T1000 (cell line): ENCODE measurements at places on chromosomes 5 and 9.

GRCh38 chr5:132458226-132458560 lies 32.4 kb downstream of the IRF1 start:
- no peak for DNase-seq

DNA sequence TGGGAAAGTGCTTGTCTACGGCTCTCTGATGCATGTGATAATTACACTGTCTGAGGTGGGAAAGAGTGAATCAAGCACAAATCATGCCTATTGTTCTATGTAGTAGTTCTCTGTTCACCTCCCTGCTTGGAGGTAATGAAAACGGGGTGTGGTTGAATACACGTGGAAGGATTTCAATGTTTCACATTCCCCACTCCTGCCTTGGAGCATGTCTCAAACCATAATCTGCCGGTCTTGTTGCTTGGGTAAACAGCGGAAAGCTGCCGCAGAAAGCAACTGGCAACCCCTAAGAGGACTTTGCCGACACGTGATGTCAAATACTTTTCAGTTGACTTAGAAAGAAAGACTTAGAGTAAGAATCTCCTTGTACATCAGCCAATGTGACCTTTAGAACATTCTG lies 63.5 kb upstream of the MOCS2 start:
- DNase-seq = no peak

GRCh38 chr5:80554646-80555045 lies 15.4 kb downstream of the ANKRD34B start:
- no peak for DNase-seq

- DNase-seq = no peak
Measured at GRCh38 chr5:53038196-53038847, 49.2 kb downstream of the ITGA2 start.

GRCh38 chr5:10339058-10339811 lies 14.3 kb upstream of the MARCHF6 start:
- DNase-seq = no peak

- no peak for DNase-seq
Measured at GRCh38 chr5:173554989-173555705, 61.3 kb downstream of the BOD1 start.

DNA sequence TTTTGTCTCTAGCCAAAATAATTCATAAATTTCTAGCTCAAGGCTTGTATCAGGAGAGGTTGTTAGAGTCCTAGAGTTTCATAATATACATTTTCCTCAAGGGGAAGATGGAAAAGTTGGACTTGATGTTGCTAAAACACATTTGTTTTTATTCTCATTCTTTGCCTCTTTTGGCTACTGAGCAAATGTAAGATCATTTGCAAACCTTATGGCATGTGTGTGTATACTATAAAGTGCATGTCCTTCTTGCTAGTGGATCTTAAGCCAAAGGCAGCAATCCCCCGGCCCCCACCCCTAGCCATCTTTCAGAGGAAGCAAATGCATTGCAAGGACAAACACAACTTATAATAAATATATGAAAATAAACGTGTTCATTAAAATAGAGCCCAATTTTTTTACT lies 43.0 kb downstream of the ADAMTSL1 start:
- no peak for DNase-seq

DNA sequence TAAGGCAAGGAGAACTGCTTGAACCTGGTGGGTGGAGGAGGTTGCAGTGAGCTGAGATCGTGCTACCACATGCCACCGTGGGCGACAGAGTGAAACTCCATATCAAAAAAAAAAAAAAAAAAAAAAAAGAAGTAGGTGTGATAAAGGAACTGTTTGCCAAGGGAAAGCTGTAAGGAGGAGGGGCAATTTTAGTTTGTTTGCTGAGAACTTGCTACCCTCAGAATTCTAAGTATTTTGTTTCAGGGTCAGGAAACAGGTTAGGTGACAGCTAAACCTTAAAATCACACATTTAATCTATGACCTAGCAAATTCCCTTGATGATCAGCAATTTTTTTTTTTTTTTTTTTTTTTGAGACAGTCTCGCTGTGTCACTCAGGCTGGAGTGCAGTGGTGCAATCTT lies 7.2 kb upstream of the ARRDC3 start:
- DNase-seq = no peak

DNA sequence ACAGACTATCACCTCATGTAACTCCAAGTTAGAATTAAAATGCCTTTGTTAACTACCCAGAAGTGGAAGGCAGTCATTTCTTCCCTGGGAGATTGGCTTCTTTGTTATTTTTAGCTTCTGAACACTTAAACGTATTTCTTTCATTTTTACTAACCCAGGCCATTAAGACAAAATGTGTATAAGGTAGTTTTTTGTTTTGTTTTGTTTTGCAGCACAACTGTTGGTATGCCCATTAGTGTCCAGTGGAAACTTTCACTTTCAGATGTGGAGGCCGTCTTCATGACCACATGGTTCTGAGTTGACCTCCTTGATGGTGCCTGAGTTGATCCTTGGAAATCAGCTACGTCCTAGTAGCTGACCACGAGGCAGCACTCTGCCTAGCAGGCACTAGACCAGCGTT lies 264.6 kb upstream of the ZNF608 start:
- no peak for DNase-seq

DNA sequence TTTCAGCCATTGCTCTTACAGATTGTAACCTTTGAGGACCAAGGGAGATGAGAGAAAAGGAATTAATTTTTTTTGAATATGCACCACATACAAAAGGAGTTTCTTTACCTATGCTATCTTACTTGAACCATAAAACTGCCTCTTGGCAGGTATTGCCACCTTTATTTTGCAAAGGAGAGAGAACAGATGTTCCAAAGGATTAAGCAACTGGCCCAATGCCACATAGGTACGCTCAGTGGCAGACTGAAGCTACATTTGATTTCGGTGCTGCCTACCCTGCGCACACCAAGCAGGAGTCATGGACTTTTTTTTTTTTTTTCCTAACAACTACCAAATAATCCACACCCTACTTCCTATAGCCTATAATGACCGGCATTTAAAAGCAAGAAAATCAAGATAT lies 43.1 kb downstream of the SAXO1 start:
- DNase-seq = no peak

GRCh38 chr5:74013222-74013621 lies 387.2 kb downstream of the ARHGEF28 start:
- no peak for DNase-seq

DNA sequence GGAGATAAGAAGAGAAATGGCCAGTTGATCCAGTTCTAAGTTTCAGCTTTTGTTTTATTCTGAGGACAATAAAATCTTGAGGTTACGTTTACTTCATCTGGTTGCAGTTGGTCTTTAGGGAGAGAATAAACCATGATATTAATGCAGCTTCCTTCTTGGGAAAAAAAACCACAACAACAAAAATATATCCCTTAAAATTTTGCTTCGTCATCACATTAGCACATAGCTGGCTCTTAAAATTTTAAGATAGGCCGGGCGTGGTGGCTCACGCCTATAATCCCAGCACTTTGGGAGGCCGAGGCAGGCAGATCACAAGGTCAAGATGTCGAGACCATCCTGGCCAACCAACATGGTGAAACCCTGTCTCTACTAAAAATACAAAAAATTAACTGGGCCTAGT lies 86.4 kb downstream of the EQTN start:
- no peak for DNase-seq

GRCh38 chr5:59592101-59592500 lies 301.4 kb downstream of the PDE4D start:
- no peak for DNase-seq

DNA sequence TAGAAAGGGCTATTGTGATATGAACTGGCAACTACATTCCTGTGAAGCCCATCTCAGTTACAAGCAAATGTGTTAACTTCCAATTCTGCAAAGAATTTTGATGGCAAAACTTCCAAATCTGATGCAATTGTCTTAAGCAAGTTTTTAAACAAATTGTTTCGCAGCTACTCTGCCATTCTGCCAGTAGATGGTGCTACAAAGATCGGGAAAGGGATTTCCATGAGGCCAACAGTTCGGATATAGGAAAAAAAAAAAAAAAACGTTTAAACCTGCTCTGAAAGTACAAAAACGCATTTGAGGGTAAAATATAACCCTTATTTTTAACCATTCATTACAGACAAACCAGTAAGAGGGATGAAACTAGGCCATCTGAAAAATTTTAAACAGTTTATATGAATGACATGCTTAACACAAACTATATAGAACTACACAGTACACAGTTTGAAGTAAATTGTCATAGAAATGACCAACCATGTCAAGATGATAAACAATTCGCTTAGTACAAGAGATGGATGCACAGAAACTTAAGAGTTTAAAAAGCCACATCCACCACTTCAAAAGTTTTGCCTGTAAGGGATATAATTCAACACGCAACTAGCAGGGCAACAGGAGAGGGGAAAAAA lies 2.2 kb downstream of the HNRNPA0 start:
- no peak for DNase-seq

DNA sequence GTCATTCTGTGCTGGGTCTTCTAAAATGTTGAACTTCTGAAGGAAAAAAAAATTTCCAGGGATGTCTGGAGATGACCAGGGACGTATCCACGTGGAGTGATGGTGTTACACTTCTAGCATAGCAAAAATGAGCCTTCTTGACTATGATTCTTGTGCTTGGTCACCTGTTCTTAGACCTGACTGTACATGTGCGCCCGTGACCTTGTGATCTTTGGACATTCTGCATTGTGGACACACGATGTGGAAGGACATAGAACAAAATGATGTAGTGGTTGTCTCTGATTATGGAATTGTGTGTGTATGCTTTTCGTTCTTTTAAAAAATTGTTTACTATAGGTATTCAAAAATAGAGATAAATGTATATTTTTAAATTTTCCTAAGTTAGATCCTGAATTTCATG lies 61.0 kb downstream of the SNX30 start:
- DNase-seq = no peak

DNA sequence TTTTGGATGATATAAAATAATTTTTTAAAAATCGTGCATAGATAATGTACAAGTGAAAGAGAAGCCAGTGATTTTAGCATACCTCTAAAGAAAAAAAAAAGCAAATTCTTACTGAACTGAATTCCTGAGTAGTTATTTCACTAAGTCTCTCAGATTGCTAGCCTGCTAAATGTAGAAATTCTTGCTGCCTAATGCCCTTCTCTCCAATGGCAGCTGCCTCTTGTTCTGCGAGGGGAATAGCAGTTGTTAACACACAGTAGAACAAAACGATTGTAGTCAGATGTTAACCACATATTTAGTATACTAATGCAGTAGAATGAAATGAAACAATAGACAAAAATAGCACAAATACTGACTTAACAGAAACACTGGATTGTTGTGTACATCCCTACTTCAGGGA lies 26.8 kb downstream of the SMAD5 start:
- no peak for DNase-seq

DNA sequence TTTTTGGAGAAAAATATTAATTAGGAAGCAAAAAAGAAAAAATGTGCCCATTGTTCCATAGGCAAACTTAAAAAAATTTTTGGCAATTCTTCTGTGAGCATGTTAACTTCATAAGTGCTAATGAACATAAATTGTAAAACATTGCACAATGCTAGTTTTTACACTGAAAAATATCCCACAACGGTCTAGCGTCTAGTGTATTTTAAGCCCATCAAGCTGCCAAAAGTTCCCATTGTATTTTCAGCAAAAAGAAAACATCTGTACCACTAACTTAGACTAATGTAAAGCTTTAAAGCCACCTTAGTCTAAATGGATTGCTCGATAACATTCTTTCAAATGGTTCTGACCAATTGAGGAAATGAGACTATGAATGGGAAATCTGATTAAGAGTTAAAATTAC lies 2.8 kb downstream of the NR6A1 start:
- no peak for DNase-seq

- no peak for DNase-seq
Measured at GRCh38 chr9:99822806-99823591, 1.3 kb downstream of the NR4A3 start.

GRCh38 chr9:81132318-81132717 lies 557.0 kb downstream of the TLE1 start:
- DNase-seq = no peak

GRCh38 chr9:135664801-135665794 lies 2.0 kb downstream of the LCN9 start:
- no peak for DNase-seq

GRCh38 chr5:62317810-62318209 lies 11.8 kb downstream of the KIF2A start:
- no peak for DNase-seq

DNA sequence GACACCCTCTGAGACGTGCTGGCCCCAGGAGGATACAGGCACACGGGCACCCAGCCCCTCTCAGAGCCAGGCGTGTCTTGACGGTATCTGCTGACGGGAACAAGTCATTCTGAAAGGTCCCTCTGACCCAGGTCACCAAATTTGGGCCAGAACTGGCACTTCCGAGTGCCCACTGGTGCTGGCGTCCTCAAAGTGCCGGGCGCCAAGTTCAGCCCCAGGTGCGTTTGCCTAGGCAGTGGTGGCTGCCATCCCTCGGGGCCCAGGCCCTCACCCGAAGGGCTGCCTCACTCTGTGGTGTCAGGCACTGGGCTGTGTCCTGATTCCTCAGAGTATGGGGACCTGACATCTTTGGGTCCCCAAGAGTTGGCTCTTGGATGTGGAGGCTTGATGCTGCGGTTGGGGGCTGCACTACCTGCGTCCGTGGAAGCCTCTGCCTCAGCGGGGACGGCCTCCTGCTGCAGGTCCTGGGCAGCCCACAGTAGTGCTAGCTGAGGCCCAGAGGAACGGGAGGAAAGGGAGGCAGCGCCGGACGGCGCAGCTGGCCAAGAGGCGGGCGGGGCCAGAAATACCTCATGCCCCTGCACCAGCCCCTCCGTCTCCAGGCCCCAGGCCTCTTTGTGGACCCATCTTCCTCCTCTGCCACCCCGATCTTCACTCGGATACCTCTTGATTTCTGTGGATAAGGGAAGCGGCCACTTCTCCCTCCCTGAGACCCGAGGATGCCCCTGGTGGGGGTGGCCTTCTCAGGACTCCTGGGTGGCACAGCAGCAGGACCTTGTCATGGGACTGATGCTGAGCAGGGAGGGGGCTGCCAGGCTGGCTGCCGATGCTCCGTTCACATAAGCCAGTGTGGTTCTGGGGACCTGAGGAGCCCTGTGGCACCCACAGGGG lies 109.4 kb upstream of the LMX1B start:
- DNase-seq = no peak

DNA sequence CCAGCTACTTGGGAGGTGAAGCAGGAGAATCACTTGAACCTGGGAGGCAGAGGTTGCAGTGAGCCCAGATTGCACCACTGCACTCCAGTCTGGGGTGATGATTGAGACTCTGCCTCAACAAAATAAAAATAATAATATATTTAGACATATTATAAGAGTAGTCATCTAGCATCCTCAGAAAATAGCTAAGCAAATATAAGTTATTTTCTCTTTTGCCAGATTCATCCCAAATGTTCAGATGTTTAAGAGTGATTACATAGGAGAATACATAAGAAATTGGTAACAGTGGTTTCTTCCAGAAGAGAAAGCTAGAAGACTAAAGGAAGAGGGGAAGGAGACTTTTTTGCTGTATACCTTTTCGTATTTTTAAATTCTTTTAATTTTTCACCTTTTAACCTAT lies 20.0 kb downstream of the PRKAA1 start:
- no peak for DNase-seq

GRCh38 chr9:18261181-18261580 lies 212.8 kb upstream of the ADAMTSL1 start:
- no peak for DNase-seq

GRCh38 chr9:133772581-133772980 lies 34.4 kb upstream of the SARDH start:
- DNase-seq = no peak

- DNase-seq = peak; percentile 21
Measured at GRCh38 chr5:120465436-120465961, 1.4 kb downstream of the PRR16 start.

- DNase-seq = no peak
Measured at GRCh38 chr5:134394932-134395331, 16.7 kb downstream of the CDKN2AIPNL start.
